Stimulated activated CD8-positive, alpha-beta memory T cell treated with anti-CD3 and anti-CD28 coated beads, Interleukin-4, amount 100 ng/mL, for 1 hour (primary cell): ENCODE measurements at places on chromosomes 1 and 21.

- DNase-seq: peak; percentile 36
These were observed 60.3 kb downstream of the STUM start for GRCh38 chr1:226608699-226609505.

DNA sequence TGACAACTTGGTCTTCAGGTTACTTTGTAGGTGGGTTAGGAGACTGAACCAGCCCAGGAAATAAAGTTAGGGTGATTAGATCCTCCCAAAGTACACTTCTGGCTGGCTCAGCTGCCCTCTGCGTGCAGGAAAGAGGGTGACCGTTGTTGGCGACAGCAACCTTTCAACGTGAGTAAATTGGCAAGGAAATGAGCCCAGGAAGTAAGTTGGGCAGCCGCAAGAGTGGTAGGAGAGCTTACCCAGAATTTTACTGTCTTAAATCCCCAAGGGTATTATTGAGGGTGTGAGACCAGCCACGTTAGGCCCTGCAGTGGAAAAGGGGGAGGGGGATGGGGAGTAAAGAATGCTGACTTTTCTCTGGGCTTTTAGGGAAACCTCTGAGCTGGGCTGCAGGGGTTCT lies 1.6 kb downstream of the TENT5C start:
- DNase-seq: peak; percentile 11

DNA sequence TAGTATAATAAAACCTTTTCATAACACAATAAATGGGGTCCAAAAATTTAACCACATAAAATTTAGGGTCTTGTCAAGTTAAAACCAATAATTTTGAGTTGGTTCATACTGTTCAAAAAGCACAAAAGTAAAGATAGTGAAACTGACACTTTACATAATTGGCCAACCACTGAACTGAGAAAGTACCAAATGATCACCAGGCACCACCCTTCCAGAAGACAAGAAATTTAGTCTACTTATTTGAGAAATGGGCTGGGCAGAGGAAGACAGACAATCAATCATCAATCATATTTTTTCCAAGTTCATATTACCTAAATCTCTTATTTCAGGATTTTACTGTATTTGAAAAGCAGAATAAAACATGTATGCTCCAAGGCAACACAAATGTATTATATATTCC lies 6.5 kb upstream of the GOLPH3L start:
- DNase-seq: no peak

DNA sequence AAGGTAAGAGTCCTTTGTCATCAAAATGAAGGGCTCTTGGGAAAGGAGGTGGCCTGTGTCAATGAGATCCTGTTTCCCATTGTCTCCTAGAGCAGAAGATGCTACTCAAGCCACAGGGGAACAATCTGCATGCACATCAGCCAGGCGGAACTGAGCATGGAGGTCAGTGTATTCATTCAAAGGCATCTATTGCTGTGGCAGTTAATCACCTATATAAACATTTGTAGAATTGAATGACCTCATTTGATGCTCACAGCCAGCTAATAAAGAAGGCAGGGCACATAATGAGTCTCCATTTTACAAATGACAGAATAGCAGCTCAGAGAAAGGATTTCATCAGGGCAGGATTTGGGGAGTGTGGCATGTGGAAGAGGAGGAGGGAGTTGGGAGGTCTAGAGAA lies 5.7 kb upstream of the FYB2 start:
- DNase-seq: no peak

- DNase-seq: no peak
These were observed 425.5 kb downstream of the KCTD3 start for GRCh38 chr1:215992620-215993019.

- no peak for DNase-seq
These were observed 69.3 kb downstream of the RPS6KC1 start for GRCh38 chr1:213120386-213120785.

GRCh38 chr1:26951821-26952497 lies 8.3 kb downstream of the KDF1 start:
- no peak for DNase-seq

GRCh38 chr1:212597487-212597886 lies 11.1 kb upstream of the ATF3 start:
- no peak for DNase-seq

DNA sequence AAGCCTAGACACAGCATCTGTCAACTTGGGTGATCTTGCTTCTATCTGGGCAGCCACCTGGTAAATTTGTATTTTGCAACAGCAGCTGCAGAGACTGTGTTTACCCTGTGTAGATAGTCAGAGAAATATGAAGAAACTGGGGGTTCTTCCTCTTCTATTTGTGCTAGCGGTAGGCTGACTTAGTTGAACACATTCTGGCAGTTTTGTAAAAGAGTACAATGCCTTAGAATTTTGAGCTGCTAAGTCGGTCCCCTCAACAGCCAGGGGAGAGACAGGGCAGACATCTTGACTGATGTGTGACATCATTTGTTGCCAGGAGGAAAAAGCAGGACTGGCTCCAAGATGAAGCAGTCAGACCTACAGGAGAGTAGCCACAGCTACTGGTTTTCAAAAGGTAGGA lies 53.7 kb downstream of the KCNJ6 start:
- DNase-seq: no peak

DNA sequence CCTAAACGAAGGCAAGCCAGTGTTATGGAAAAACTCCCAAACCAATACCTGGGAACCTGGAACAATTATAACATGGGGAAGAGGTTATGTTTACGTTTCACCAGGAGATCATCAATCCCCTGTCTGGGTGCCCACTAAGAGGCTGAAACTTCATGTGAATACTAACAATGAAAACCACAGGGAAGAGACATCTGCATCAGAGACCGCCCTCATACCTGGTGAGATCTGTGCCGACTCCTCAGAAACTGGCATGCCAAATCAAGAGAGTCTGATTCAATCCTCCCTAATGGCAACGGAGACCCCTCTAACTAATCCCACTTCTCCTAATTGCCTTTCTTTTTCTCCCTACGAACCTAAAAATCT lies 163.2 kb downstream of the IER5 start:
- DNase-seq: no peak

DNA sequence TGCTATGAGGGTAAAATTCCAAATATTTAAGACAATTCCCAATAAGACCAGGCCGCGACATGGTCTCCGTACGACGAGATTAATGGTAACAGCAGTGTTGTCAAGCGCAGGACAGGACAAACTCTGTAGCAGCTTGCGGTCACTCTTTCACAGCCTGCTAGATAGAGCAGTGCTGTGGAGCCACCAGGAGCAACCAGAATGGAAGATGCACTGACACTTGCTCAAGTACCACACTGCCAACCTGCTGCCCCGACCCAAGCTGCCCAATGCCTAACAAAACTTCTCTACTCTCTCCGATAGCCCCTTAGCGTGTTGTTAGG lies 636 bp downstream of the WARS2 start:
- no peak for DNase-seq

- no peak for DNase-seq
These were observed 137.4 kb downstream of the KAZN start for GRCh38 chr1:14735841-14736240.

- no peak for DNase-seq
These were observed 19.6 kb downstream of the MTX1 start for GRCh38 chr1:155228096-155228427.

GRCh38 chr1:60222360-60223115 lies 149.0 kb upstream of the C1orf87 start:
- no peak for DNase-seq

DNA sequence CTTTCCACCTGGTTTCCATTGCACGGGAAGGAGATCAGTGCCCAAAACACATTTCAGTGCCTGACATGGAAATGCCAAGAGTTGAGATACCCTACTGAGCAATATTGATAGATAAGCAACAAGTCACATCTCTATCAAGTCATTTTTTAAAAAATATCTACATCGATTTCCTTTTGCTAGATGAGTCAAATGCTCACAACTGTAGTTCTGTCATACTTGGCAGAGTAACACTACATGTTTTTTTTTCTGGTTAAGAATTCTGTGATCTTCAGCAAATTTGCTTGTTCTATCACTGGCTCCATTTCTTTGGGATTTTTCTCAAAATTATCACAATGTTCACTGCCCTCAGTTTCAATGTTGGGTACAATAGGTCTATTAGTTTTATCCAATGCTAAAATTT lies 145.4 kb downstream of the ZC3H11B start:
- no peak for DNase-seq

GRCh38 chr1:31981456-31981839 lies 32.2 kb upstream of the KHDRBS1 start:
- DNase-seq: no peak

DNA sequence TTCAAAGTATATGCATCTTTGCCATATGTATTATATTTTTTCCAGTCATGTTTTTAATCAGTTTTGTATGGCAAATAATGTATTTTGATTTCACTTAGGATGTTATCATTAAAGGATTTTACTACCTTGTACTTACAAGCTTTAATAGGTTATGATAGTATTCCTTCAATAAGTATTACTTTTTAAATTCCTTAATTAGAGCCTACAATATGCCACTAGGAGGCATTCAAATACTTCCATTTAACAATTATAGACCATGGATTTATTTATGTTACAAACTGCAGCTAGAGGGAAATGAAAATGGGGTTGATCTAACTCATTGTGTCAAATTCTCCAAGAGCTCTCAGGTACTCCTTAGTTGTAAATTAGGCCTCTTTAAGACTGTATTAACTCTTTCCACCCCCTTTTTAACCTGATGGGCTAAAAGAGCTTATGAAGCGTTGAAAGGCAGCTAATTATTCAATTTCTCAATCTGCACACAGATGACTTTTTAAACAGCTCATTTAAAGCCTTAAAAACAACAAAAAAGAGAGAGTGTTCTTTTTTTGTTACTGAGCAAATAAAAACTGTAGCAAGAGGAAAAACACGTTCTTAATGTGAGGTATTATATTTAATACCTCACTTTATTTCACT lies 156.2 kb downstream of the DENND1B start:
- no peak for DNase-seq

DNA sequence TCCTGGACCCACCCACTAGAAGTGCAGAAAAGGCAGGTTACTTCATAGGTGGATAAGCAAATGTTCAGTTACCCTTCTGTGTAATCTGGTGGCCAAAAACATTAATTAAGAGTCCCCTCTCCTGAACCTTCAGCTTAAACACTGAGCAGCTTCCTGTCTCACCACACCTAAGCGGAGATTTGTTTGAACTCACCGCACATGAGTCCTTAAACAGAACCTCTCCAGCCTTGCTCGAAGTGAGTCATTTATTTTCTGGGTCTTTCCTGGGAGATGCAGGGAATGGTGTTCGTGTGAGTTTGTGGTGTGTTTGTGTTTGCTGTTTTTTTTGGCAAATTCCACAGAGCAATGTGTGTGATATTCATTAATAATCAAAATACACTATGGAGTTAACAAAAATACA lies 7.6 kb upstream of the FNBP1L start:
- DNase-seq: no peak

DNA sequence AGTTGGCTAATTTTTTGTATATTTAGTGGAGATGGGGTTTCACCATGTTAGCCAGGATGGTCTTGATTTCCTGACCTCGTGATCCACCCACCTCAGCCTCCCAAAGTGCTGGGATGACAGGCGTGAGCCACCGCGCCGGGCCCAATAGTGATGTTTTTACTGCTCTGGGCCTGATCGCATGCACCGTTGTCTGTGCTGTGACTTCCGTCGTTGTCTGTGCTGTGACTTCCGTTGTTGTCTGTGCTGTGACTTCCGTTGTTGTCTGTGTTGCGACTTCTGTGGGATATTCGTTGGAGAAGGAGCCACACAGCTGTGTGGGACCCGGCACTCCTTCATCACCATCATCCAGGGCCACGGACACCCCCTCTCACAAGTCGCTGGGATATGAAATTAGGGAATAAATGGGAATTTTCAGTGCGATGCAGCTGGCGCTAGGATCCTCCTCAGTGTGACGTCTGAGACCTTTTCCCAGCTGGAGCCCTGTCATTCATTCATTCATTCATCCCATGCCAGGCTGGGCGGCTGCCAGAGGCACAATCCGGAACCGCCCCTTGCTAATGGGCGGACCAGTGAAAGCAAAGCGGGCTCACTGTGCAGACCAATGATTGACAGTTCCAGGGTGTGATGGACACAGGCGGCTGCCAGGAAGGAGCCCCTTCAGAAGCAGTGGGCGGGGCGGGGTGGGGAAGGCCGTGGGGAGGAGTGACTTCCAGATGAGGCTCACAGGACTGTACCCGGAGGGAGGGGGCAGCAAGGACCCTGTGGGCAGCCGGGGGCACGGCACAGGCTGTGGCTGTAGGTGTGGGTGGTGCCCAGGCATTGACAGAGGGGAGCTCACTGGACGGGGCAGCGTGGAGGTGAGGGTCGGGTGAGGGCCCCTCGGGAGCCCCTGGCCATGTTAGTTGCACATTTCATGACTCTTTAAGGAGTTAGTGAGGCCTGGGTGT lies 48.9 kb downstream of the PRKCZ start:
- no peak for DNase-seq

- no peak for DNase-seq
These were observed 354.9 kb downstream of the DPYD start for GRCh38 chr1:97565886-97566285.

DNA sequence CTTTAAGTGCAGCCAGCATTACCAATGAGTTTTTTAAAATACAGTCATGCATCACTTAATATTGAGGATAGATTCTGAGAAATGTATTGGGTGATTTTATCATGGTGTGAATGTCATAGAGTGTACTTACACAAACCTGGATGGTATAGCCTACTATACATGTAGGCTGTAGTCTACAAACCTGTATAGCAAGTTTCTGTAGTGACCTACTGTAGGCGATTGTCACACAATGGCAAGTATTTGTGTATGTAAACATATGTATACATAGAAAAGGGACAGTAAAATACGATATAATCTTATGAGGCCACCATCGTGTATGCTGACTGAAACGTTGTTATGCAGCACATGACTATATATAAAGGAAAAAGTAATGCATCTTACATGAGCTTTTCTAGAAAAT lies 48.2 kb downstream of the RPE65 start:
- DNase-seq: no peak
